ENCODE measurements at places on chromosomes 5 and 9.

DNA sequence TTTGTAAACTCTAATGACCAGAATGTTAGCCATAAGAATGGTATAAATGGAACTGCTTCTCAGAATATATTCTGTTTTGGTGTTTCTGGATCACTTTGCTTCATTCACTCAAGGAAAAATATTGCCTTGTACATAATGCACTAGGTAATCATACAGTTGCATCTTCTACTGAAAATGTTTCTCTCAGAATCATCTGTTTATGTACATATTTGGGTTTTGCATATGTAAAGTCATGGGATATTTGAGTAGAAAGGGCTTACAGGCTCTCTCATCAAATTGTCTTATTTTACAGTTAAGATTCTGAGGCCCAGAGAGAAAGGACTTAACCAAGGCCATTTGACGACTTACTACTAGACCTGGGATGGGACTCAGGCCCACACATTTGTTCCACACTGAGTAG is 97.8 kb upstream of the PALM2AKAP2 start:
- no peak for DNase-seq

DNA sequence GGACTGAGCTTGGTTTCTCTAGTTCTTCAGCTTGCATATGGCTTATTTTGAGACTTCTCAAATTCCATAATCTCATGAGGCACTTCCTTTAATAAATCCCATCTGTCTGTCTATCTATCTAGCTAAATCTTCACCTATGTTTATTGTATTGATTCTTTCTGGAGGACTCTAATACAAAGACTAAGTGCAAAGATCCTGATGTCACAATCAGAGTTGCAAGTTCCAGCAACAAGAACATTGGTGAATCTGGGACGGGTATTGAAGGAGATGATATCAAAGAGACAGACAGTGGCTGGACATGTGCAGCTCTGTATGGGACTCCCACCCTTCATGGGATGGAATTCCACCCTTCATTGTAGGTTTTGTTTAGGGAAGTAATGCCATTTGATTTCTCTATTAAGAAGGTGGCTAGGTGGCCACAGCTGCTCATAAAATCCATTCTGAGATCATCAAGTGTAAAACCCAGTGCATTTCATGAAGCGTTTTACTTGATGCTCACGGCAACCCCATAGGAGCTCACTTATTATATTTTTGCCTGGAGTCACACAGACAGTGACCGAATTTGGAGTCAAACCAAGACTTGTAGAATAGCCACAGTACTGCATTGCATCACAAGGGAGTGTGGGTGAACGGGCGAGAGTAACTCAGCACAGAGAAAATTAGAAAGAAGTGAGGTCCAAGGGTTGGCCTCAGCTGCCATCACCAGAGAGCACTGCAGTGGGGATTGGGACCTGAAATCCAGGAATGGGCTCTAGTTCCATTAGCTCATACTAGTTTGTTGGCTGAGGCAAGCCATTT is 24.9 kb downstream of the TAS2R1 start:
- DNase-seq, result no peak

- DNase-seq, result no peak
Observed at GRCh38 chr5:102800427-102800826, 45.3 kb downstream of the PAM start.

- DNase-seq, result no peak
Observed at GRCh38 chr5:177403102-177403791, 2.8 kb upstream of the PFN3 start.

GRCh38 chr9:136387217-136387616 is 12.8 kb downstream of the SNAPC4 start:
- no peak for DNase-seq

DNA sequence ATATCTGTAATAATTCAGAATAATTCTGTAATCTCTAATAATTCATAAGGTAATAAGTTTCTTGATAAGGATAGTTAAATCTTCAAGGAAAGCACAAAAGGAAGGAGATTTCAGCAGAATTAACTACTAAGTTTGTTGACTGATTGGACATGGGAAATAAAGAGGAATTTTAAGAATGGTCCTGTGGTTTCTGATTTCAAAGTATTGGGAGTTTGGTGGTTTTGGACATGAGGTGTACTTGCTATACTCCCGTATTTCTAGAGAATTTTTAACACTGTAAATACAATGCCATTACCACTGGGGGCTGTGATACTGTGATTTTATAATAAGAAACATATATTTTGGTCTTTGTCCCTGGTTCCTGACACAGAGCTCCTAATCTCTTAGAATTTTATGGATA is 123.9 kb downstream of the UNC13B start:
- no peak for DNase-seq

DNA sequence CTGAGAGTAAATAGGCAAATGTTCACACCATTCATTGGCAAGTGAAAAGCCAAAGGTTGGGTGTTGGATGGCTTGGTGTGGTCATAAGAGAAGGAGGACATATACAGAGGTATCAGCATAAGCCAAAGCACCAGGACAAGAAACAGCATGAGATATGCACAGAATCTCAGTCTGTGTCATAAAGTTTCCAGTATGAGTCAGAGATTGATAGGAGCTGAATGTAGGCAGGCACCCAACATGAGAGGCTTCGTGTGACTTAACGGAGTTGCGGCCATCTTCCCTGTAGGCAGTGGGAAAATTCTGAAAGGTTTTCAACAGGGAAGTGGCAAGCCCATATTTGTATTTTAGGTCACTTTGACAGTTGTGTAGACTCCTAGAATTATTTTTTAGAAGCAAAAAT is 54.5 kb downstream of the SNCAIP start:
- DNase-seq, result no peak

DNA sequence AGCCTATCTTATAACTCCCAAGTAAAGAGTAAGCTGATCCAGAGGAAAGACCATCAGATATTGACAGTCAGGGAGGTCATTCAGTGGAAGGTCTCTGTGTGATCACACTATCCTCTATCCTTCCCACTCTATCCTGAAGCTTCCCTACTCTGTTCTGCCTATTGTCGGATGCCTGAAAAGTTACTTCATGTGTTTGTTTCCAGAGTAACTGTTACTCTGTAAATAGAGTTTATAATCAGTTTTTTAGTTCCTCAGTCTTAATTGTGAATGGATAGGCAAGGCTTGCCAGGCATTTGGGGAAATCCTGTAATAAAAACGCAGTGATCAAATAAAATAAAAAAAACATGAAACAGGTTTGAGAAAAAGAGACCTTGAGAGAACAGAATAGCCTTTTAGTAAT is 79.8 kb downstream of the XRCC4 start:
- DNase-seq, result no peak

DNA sequence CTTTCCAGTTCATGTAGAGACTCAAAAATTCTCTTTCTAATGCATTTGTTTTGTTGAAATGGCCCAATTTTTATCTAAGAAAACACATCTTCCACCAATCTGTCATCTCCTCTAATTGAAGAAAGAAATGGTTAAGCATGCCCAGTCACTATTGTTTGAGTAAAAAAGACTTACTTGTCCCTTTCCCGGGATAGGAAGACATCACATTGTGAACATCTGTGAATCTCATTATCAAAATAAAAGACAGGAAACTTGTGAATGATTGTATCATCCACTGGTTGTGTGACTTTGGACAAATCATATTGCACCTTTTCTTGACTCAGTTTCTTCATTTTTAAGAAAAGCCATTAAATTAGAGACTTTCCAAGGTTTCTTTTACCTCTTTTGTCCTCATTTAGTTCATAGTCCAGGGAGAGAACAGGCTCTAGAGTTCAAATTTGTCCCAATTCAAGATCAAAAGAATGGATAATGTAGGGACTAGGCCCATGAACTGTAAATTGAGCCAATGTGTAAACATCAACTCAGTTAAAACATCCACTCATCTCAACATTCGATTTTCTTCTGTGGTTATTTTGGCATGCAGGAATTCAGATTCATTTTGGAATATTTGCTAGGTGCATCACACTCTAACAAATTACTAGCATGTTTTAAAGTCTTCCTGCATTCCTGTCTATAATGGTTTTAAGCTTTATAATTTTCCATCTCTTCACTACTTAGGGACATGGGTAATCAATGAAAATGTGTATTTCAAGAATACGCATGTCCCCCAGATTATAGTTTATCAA is 838.0 kb upstream of the WWC1 start:
- DNase-seq, result no peak

- no peak for DNase-seq
Observed at GRCh38 chr9:133377721-133378216, 1.6 kb downstream of the STKLD1 start.

- no peak for DNase-seq
Observed at GRCh38 chr9:111001526-111001925, 36.7 kb downstream of the LPAR1 start.

GRCh38 chr9:108996643-108997042 is 16.7 kb downstream of the CTNNAL1 start:
- DNase-seq, result no peak

GRCh38 chr5:149432376-149432775 is 53.3 kb upstream of the IL17B start:
- no peak for DNase-seq
